ENCODE measurements at places on chromosomes 4 and X.

- no peak for DNase-seq
These were observed 55.4 kb downstream of the HUWE1 start for GRCh38 chrX:53631156-53631555.

GRCh38 chr4:129783596-129783995 is 687.6 kb downstream of the C4orf33 start:
- DNase-seq: no peak

DNA sequence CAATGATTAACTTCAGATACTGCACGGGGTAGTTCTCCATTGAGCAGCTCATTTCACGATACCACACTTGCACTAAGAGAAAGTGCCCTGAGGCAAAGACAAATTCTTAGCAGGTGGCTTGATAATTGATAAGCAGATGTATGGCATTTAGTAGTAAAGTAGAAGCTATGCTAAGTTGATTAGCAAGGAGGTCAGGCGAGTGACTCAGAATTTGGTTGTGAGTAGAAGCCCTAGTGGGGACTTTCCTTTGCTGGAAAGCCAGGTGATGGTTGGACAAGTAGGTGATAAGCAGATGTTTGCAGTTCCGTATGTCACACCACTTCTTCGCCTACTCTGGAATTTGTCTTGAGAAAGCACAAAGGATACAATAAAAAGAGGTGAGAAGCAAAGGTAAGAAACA is 58.7 kb downstream of the TLL1 start:
- DNase-seq: no peak

DNA sequence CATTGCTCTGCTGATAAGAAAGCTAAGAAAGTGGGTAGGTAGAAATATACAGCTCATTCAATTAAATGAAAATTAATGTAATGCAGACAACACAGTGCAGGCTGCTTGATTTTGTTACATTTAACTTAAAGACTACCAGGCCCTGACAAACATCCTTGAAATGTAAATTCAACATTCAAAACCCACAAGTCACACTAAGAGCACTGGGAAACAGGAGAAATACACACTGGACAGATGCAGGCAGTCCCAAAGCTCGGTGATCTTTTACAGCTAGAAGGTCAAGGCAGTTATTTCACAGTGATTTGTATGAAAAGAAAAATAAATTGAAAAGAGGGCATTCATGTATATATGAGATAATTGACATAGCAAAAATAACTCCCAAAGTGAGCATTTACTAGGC is 94.3 kb upstream of the PLAC1 start:
- no peak for DNase-seq

- no peak for DNase-seq
These were observed 54.7 kb upstream of the EPHA5 start for GRCh38 chr4:65724973-65725372.

DNA sequence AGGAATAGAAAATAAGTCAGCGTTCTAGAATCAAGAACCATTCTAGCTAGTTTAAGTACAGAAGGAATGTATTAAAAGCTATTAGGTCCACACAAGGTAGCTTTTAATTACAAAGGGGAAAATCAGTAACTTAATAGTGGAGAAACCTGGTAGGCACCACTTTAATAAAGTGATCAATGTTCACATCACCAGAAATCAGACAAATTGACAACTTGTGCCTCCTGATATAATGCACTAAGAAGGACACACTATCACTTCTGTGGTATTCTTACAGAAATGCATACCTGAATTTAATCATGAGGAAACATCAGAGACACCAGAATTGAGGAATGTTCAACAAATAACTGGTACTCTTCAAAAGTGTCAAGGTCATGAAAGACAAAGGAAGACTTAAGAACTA is 54.9 kb downstream of the NYX start:
- DNase-seq: no peak

DNA sequence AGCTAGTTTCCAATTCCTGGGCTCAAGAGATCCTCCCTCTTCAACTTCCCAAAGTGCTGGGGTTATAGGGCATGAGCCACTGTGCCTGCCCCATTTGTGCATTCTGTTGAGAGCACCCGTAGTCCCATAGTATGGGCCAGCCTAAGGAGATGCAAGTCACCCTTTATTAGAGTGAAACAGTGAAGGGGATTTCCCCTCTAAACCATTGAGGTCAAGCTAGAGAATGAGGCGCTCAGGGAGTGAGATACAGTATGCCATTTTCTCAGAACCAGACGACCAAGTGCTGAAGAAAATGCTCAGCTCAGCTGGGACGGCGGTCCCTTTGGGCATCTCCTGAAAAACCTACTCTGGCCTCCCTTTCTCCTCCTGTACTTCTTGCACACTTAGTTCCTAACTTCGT is 18.7 kb downstream of the RNF4 start:
- DNase-seq: no peak

- no peak for DNase-seq
These were observed 121.0 kb upstream of the STOX2 start for GRCh38 chr4:183783991-183784553.

GRCh38 chrX:33465137-33465536 is 253.8 kb upstream of the DMD start:
- no peak for DNase-seq

- no peak for DNase-seq
These were observed 130.1 kb downstream of the MGST2 start for GRCh38 chr4:139795527-139796314.

DNA sequence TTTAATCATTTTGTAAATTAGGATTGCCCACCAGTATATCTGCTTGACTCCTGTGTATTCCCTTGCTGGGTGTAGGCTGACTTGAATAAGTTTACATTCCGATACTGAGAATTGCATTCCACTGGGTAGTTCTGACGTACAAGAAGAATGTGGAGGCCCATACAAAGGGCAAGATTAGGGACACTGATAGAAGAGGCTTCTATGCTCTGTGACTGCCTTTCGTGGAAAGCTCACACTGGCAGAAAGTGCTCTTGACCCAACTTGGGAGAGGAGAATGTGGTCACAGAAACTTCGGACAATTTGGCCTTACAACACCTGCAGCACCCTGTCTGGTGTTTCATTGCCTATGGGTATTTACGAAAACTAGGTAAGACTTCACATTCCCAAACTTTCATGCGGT is 126.3 kb downstream of the RAPGEF2 start:
- no peak for DNase-seq

DNA sequence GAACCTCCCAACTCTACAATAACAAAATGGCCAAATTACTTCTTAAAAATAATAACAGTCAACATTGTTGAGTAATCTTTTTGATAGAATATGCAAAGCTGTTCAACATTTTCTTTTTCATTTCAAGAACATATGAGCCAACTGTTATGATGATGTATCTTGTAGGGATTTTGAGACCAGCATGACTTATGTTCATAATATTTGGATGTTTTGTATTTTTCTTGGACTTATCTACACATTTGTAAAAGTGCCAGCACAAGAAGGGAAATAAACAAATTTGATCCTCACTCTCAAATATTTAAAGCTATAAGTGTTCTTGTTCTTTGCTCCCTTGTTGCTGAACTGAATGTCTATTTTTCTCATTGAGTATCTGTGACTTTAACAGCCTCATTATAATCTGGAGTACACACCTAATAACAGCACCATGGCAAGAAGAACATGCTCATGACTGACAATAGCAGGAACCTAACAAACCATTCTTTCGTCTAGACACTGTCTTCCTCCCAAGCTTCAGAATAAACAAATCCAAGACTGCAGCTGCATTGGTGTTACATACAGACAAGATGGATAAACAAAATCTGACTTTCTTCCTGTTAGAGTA is 1049.7 kb downstream of the FAT4 start:
- no peak for DNase-seq

DNA sequence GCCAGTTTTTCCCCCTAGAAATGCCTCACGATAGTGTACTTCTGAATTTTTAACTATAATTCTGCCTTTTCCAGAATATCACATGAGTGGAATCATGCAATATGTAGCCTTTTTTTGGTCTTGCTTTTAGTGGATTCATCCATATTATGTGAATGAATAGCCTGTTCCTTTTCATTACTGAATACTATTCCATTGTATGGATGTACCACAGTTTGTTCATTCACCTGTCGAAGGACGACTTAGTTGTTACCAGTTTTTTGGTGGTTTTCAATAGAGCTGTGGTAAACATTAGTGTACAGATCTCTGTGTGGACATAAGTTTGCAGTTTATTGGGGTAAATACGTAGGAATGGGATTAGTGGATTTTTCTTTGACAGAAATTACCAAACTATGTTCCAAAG is 8.0 kb downstream of the JADE3 start:
- no peak for DNase-seq

DNA sequence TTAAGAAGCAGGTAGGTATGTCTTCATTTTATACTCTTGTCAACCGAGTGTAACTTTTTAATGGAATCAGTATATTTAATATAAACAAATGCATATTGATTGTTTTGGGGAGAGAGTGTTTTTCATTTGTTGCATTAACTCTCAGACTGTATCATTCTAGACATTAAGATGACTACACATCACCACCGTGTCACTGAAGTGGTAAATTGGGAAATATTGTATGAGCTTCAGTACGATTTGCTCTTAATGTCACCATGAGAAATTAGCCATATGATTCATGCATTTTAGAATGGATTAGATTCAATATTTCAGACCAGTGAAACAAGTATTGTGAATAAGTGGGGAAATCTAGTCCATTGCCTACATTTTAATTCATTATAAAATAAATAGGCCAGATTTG is 9.7 kb upstream of the MFAP3L start:
- no peak for DNase-seq

DNA sequence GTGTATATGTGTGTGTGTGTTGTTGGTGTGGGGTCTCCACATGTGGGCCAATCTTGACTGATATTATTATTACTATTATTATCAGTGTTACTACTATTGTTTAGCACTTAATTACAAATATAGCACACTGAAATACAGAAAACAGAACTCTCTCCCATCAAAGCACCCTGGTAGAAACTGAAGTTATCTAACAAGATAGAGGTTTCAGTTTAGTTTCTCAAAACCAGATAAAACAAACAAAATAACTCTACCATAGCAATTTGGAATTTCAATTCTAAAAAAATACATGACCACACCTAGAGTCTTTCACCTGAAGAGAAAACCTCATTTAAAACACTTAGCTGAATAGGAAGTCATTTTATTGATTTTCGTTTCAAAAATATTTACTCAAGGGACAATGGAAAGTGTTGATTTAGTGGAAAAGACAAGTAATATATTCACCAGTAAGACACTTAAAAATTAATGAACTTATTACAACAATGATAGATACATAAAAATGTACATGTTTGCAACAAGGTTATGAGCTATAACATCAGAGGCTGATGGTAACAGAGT is 252.3 kb downstream of the PDHA2 start:
- no peak for DNase-seq

DNA sequence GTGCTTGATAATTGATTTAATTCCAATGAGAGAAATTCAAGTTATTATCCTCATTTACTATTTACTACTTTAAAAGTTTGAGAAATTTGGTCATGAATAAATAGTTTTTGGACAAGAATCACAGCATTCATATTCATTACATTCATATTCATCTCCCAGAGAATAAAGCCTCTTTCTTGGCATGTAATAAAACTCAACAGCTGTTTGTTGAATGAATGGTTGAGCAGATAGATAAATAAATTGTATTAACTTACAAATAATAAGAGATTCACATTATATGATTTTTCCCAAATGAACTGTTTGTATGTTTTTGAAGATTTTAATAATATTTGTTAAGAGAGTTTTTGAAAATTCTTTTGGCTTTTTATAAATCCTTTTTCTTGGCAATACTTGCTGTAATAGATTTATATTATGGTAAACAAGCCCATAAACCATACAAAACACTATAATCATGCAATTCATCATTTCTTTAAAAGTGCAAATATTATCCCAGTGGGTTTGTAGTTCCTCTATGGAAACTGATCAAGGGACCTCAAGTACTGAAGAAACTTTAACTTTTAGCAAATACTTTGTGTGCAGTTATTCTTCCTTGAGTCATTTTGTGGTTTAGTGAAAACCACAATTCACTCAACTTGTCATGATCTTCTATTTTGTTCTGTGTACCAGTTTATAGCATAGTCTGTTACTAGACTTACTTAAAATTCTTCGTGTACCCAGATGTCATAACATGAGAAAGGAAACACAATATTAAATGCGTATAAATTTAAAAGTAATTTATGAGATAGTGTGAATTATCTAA is 371.8 kb downstream of the ADGRL3 start:
- DNase-seq: no peak

GRCh38 chr4:11429699-11430045 is 978 bp upstream of the HS3ST1 start:
- no peak for DNase-seq

GRCh38 chr4:102318105-102318504 is 27.2 kb downstream of the SLC39A8 start:
- no peak for DNase-seq

DNA sequence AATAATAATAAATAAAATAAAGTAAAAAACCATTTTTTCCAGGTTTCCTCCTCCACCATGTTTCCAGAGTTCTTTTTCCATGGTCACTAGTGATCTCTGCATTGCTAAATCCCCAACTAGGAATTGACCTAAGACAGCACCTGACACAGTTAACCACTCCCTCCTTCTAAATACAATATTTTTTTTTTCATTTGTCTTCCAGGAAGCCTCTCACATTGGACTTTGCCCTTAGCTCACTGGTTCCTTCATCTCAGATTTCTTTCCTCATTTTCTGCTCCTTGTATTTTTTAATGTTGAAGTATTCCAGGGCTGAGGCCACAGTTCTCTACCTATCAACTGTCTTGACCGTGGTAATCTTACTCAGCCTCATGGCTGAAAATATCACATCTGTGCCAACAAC is 187.3 kb upstream of the FAM241A start:
- no peak for DNase-seq

- DNase-seq: no peak
These were observed 3.2 kb downstream of the UNC5C start for GRCh38 chr4:95545546-95545945.

DNA sequence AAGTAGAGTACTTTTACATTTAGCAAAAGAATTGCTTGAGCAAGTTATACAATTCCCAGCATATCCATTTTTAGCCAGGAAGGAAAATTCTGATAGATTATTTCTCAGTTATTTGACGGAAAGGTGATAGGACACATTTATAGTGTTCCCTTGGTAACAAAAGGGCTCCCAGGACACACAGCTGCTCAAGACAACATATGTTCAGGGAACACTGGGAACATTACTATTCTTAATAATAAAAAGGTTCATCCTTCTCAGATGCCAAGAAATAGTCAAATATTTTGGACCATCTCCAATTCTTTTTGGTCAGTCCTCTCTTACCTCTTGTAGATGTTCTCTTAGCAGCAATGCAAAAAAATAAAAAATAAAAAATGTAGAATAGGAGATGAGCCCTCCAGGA is 66.8 kb upstream of the SMAD1 start:
- no peak for DNase-seq

DNA sequence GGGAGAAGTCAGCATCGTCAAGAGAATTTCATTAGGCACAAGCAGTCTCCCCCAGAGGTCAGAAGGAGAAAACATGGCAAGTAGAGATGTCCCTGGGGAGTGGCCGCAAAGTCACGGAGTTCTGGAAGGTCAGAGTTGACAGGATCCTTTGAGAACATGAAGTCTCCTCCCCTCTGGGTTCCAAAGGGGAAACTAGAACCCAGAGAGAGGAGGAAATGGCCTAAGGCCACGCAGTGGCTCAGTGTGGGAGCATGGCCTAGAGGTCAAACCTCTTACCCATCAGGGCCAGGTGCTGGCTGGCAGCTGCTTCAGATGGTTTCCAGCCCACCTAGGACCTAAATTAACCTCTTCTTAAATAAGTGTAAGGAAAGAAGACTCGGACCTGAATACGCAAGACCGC is 884 bp downstream of the IDH3G start:
- no peak for DNase-seq

Data from central memory CD4-positive, alpha-beta T cell (primary cell).